ENCODE measurements at places on chromosomes 5 and 9. TPM values are rescaled to one million over a fixed set of nuclear protein-coding genes. Genes with fewer than 3 reads are reported as not detected.

GRCh38 chr5:123528878-123529277, 16.9 kb downstream of the CSNK1G3 start:
- no peak for DNase-seq

DNA sequence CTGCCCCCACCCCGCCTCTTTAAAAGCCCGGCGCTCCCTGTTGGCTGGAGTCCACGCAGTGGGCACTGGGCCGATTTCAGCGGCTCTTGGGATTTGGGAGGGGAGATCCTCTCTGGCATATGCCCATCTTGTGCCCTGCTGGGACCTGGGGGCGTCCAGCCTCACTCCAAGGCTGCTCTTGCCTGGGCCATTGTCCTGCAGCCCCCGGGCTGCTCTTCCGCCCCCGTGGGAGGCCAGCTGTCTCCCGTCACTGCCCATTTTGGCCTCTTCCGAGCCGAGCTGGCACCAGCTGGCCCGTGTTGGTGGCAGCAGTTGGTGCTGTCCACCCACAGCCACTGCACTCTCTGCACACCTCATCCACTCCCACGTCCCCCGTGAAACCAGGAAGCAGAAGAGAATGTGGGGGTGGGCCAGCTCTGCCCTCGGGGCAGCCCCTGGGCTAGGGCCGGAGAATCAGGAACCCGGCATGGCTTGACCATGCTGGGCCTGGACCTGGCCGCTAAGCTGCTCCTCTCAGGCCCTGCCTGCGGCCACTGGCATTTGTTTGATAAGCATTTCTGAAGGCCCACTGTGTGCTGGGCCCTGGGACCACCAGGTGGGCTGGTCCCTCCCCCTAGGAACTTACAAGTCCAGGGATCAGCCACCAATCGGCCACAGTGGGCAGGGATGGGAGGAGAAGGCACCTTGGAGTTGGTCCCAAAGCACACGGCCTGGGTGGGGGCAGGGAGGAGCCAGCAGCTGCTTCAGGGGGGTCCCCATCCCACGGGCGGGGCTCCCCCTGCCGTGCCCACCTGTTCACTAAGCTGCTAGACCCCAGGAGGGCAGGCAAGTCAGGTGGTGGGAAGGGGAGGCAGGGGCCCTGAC, 2.2 kb downstream of the C8G start:
- no peak for DNase-seq

Gene AJM1
- total RNA-seq: 8.1 TPM

Gene PCDHA6
- not detected for total RNA-seq

Gene PGM5
- not detected for total RNA-seq

GRCh38 chr9:107696302-107696701, 206.7 kb upstream of the KLF4 start:
- no peak for DNase-seq

DNA sequence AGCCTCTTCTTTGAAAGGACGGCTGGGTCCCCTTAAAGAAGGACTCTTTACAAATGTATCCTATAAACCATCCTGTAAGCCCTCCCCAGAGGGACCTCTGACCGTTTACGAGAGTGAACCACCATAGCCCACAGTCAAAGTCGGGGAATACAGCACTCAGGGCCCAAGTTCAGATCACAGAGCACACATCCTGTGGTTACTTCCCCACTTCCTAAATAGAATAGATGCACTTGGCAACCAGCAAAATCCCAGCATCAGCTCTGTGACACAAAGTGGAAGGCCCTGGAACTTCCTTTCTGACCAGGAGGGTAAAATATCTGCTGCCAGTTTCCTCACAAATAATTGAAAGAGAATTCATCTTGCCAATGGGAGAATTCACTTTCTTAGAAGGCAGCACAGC, 6.9 kb upstream of the IGFBPL1 start:
- DNase-seq: no peak

Gene PCYOX1L
- total RNA-seq: 13.5 TPM

DNA sequence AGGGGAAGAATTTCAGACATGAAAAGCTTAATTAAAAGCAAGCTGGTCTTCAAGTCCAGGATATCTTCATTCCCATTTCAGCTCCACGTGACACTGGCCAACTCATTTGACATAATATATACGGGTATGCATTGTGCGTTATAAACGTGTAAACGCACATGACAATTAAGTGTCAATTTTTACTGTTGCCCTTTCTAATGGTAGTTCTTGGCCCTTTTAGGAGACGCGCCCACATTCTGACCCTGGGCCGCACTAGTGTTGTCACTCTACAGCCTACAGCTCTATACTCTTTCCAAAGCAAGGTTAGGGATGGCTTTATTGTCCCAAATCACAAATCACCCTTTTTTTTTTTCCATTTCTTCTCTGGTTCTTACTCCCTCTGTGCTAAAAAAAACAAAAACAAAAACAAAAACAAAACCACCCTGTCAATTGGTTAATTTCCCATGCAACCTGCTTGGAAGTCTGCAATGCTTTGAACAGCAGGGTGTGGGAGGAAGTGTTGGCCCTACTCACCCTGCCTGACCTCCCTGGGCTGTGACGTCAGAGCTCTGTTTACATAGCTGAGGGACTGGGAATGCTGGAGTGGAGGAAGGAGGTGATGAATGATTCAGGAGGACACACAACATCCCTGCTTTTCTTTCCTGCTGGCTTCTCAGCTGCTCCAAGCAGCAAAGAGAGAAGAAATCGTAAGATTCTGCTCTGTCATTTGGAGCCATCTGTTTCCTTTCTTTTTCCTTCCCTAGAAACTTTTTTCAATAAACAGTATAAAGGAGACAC, 19.3 kb downstream of the RFK start:
- peak; percentile 62 for DNase-seq

DNA sequence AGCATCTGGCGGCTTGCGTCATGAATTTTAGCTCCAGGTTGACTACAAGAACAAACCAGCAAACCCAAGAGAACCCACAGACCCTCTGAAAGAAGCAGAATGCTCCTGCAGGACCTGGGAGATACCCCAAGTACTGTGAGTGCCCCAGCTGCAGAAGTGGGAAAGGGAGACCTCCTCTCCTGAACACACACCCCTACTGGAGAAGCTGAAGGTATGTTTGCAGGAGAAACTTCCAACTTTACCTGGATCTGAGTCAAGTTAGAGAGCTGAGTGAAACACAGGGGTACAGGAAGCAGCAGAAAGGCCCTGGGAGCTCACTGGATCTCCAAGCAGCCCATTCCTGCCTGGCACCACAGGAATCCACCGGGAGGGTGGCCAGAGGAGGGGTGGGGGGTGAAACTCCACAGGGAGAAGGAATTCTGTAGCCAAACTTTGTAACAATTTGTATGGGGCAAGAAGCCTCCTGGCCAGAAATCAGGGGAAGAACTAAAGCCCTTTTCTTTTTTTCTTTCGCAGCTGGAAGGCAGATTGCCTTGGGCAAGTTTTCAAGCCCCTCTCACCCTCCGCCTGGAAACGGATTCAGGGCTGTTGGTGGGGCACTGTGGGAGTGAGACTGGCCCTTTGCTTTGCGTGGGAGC, 576.2 kb downstream of the BNC2 start:
- no peak for DNase-seq

Gene SV2C
- not detected for total RNA-seq

Gene SAXO1
- total RNA-seq: not detected

Gene GLIPR2
- 19.1 TPM for total RNA-seq

- DNase-seq: no peak
Measured at GRCh38 chr9:75128535-75128934, 40.2 kb downstream of the OSTF1 start.

GRCh38 chr5:66362046-66362445, 217.9 kb downstream of the SREK1 start:
- no peak for DNase-seq

Gene C5orf63
- total RNA-seq: 0.41 TPM

DNA sequence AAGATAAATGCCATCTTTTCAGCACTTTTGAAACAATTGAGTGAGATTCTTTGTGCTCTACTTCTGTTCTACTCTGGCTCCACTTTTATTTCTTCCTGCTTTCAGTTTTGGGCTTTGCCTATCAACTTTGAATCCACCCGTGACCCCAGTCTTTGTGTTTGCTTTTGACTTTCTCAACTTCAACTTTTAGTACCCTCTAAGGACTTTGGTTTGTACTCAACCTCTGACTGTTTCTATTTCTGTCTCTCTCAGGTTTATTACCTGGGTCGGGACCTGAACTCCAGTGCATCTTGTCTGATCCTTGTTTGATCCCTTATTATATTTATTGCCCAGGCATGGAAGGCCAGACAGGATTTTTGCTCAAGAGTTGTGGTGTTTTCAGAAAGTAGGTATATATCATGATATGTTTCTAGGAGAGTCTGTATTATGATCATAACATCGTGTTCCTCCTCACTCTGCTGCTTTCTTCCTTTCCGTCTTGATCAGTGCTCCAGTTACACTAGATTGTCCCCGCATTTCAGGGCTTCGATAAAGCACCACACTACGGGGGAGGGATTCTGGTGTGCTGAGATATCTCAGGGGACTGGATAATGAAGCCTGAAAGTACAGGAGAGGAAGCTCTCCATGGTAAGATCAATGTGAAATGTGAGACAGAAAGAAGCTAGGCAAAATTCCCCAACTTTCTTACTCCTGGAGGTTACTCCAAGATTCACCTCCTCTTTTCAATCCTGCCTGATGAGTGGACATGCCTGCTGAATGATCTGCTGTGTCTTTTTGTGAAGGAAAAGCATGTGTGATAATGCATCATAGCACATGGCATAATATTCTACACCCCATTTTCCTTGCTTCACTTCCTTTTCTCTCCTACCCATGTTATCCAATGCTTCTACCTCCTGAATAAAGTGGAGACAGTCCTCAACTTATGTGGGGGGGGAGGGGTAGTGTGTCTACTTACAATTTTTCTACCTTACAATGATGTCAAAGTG, 155.5 kb upstream of the GRIN3A start:
- DNase-seq: no peak

- DNase-seq: peak; percentile 28
Measured at GRCh38 chr5:79225026-79225425, 10.9 kb upstream of the JMY start.

DNA sequence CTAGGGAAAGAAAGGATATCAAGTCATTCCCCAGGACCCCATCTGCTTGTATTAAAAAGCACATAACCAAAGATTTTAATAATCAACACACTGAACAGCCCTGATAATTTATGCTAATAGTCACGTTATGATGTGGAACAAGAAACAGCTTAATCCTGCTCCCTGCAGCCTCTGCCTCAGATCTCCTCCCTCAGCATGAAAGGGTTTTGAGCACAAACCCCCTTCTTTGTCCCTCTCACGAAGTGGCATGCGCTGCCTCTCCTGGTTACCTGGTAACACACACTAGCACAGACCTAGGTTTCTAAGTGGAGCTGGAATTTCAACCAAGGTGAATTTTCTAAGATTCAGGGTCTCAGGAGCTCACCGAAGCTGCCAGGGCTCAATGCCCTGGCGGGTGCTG, 5.1 kb downstream of the IGFBPL1 start:
- DNase-seq: no peak

DNA sequence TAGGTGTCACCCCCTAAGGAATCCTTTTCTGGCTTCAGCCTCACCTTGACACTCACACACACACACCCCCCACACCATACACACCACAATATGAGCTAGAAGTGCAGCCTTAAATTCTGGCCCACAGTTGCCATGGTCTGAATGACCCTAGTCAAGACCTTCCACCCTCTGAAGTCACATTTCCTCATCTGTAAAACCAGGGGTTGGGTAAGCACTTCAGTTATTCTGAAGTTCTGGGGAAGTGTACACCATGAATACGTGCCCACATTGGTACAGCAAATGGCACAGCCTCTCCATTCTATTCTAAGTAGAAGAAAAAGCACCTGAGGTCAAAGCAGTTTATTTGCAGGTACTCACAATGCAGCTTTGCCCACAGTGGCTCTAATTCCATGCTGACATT, 372.8 kb upstream of the KLF4 start:
- DNase-seq: no peak

- no peak for DNase-seq
Measured at GRCh38 chr9:132207839-132208615, 46.2 kb downstream of the NTNG2 start.

Gene JAK2
- 6.4 TPM for total RNA-seq

DNA sequence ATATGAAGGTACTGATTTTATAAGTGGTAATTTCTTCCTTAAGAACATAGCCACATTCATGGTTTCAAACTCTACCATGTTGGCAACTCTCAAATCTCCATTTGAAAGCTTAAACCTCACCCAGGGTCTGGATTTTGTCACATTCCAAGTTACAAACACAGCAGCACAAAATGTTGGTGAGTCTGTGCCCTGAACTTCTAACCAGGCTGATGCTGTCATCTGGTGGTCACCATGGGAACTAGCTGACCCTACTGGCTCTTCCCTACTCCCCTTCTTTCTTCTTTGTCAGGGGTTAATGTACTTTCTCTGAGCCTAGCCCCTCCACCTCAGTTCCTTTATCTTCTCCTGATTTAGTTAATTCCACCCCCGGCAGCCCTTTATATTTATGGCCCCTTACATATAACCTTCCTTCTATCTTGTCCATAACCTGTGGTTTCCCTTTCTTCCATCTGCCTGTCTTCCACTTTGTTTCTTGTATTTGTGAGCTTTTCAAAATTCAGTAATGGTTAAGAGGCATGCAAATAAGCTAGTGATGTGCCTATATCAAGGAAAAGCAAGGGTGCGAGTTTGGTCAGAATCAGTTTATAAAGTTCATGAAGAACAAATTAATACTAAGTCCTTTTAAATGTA, 35.9 kb downstream of the TGFBR1 start:
- peak; percentile 42 for DNase-seq

Gene KIF4B
- 0.10 TPM for total RNA-seq

DNA sequence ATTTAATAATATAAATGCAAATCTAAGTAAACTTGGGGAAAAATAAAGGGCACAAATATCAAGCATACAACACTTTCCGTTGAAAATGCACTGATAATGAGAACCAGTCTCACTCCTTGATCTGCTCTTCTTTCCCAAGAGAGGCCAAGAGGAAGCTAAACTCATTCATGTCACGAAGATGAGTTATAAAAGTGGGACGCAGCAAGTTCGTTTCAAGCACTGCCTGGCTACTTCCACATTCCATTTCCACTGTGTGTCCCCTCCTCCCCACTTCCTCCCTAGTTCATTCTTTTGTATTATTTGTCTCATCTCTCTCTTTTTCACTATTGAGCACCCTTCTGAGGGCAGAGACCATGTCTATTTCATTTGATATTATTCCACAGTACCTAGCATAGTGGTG, 158.1 kb downstream of the SLC24A2 start:
- no peak for DNase-seq

GRCh38 chr9:3457175-3457574, 68.6 kb downstream of the RFX3 start:
- DNase-seq: no peak

Gene TNFSF8
- total RNA-seq: not detected

DNA sequence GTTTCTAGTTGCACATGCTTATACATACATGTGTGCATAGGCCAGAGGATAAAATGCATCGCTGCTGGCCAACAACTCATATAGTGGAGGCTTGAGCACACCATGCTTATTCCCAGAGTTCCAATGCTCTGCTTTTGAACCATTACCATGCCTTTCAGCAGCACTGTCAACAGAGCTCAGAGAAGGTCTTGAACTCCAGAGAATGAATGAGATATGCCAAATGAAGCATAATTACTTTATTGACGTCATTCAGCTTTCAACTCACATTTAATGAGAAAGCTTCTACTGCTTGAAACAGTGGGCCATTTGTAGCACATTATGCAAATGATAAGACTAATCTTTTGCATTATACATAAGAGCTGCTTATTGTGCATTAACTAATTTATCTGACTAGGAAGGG, 765.3 kb upstream of the GRAMD2B start:
- no peak for DNase-seq

All from HFFc6 (cell line).